Suppressor macrophage (primary cell): ENCODE measurements at places on chromosomes 7 and 10.
A peak's percentile ranks its signal among the peaks of the same experiment; 100 is the strongest.

DNA sequence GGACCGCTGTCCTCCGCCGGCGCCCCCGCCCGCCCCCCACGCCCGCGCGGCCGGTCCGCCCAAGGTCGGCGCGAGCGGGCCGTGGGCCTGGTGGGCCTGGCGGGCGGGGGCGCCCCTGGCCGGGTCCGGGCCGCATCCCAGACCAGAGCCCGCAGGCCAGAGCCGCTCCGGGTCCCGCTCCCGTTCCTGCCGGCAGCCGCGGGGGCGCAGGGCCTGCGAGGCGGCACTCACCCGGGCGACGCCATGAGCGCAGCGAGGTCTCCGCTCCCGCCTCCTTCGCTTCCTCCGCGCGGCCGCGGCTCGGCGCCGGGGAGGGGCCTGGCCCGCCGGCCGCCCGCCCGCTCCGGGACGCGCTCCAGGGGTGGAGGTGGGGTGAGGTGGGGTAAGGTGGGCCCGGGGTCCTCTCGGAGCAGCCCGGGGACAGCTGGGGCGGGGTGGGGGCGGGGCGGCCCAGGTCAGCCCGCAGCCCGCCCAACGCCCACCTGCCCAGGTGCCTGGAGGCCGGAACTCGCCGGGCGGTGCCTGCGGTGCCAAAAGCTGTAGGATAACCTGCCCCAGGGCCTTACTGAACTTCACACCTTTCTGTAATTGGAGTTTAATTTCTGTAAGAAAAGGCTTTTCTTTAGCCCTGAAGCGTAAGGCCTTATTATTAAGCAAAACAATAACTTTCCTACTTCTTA lies at the start of gene URGCP:
URGCP (minus strand) TSS at position 266 of the 680 bp plus-strand sequence; CDS start at position 245, 21 bp downstream.
- DNase-seq = peak; percentile 84

DNA sequence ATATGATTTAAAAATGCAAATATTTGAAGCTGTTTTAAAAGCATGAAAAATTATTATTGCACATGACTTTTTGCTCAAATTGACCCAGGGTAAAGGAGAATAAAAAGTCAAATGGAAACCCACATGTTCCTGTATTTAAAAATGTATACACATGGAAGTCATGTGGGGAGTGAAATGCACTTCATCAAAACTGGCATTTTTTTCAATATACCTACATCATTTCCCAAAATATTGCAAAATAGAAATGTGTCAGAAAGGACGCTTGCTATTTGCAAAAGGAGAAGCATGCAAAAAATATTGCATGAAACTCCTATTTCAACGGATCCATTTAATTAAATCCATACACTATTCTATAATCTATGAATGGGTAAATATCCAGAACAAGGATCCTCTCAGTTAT lies 117.0 kb downstream of the POU6F2 start:
- DNase-seq = peak; percentile 78

- no peak for DNase-seq
Observed at GRCh38 chr7:95490231-95490762, 4.6 kb downstream of the ASB4 start.

- DNase-seq = no peak
Observed at GRCh38 chr7:128788446-128789412, 3.0 kb upstream of the CCDC136 start.

DNA sequence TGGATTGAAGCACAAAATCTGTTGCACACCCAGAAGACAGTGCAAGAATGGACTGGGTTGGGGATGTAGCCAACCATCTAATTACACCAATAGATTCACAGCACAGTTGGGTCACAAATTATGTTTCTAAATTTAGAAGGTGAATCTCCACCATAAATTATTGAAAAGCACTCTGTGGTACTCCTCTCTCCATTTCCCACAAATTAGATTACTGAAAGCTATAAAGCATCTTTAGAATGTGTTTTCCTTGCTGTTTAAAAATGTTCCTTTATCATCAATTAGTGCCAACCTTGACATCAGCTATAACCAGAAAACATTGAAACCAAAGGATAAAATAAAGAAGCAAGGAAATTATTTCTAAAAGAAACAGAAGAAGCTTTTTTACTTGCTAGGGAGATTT lies 39.9 kb upstream of the HDAC9 start:
- no peak for DNase-seq

- no peak for DNase-seq
Observed at GRCh38 chr7:20697351-20697750, 81.9 kb downstream of the ABCB5 start.

DNA sequence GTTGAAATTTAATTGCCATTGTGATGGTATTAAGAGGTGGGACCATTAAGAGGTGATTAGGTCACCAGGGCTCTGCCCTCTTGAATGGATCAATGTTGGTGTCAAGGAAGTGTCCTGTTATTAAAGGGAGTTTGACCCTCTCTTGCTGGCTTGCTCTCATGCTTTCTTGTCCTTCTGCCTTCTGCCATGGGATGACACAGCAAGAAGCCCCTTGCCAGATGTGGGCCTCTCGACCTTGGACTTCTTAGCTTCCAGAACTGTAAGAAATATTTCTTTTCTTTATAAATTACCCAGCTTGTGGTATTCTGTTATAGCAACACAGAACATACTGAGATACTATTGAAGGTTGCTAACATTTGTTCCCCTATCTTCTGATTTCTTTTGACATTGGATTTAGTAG lies 157.0 kb downstream of the MDFIC start:
- no peak for DNase-seq

DNA sequence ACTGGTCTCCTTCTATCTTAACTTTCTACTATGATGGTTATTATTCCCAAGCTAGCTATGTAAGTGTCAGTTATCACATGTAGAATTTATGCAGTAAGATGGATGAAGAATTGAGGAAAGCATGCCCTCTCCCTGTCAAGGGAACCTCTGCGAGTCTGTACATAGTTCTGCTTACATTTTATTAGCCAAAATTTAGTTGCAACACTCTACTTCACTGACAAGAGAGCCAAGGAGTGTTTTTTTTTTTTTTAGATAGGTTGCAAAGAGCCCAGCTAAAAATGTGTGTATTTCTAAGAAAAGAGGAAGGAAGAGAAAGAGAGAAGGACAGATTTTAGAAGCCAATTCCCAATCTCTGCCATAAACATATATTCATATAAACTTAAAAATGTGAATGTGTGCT lies 357.7 kb upstream of the LRRN3 start:
- no peak for DNase-seq

- DNase-seq = no peak
Observed at GRCh38 chr10:17003651-17004286, 125.8 kb downstream of the CUBN start.

GRCh38 chr10:2618690-2619089 lies 448.7 kb upstream of the PFKP start:
- no peak for DNase-seq

DNA sequence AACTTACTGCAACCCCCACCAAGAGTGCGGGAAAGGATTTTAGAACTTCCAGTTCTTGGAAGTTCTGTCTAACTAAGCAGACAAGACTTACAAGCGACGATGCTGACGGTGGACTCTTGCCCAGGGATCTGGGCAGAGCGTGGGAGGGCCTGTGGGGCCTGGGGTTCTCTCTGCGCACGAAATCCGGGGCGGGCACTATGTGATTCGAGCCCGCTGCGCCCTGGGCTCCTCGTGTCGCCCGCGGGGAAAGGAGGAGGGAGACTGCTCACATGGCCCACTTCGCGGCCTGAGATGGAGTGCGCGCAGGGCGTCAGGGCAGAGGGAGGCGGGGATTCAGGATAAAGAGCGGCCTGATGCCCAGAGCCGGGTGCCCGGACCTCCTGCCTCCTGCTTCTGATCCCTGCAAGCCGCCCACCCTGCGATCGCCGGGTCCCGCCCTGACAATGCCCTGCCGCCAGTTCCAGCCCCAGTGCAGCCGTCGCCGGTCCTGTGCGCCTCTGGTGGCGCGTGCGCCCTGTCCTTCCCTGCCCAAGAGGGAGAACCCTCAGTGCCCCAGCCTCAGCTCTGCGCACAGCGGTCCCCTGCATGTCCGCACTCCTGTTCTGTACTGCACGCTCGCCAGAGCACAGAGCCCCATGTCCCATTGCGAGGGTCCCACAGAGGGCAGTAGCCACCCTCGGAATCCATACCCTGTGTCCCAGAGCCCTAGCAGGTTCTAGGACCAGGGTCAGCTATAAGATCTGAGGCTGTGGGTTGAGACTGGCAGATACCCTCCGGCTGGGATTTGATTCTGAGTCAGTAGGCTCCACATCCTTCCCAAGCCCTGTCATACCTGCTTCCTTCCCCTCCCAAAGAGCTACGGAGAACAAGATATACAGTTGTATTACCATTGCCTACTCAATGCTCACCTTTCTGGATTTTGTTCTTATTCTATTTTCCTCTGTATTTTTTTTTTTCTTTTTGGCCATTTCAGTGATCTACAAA lies 99.4 kb upstream of the TMEM106B start:
- DNase-seq = peak; percentile 3
